ENCODE measurements at places on chromosomes 3 and 15. TPM values are rescaled to one million over a fixed set of nuclear protein-coding genes. Genes with fewer than 3 reads are reported as not detected.
A peak's percentile ranks its signal among the peaks of the same experiment; 100 is the strongest.

SPINT1 gene
- 13.0 TPM for total RNA-seq

TMEM207 gene
- total RNA-seq, result not detected

CEMIP gene
- total RNA-seq, result 2.9 TPM

GRCh38 chr3:106813742-106814141 lies 563.5 kb upstream of the CCDC54 start:
- H3K27ac ChIP-seq, result no peak overlapping the region
- no peaks in the 10 kb centered on the region for H3K36me3 ChIP-seq
- DNase-seq, result no peak
- no peaks in the 10 kb centered on the region for H3K27me3 ChIP-seq
- no peak overlapping the region for H3K4me3 ChIP-seq

DNA sequence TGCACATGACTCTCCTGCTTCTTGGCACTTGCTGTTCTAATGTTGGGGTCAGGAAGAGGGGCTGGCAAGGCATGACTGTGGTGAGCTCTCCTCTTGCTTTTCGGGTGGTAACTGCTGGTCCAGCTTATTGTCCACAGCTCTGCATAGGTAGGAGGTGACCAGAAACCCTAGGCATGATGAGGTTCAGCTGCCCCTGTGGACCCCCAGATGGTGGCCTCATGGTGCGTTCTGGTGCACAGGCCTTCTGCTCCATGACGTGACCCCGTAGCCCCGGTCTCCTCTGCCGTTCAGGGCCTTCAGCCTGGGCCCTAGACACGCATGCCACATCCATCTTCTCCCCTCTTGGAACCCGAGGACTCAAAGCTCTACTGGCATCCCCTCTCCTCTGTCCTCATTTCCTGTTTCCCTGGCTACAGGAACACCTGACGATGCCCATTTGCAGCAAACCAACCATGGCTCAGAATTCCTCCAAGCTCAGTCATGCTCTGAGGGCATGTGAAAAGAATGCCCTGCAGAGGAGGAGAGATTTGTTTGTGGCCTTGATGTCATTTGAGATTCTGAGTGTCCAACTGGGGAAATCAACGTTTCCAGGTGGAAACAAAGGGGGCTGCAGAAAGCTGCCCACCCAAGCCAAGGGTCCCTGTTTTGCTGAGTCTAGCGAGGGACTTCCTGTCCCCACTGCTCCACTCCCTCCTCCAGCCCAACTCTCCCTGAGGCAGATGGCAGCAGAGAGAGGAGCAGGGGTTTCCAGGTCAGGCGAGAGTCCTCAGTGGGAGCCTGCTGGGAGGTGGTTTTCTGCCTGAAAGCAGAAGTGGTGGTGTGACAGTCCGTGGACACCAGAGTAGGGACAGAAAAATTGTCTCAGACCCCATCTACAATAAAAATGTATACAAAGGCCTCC lies 198.7 kb upstream of the LYSMD4 start:
- no peaks in the 10 kb centered on the region for H3K4me1 ChIP-seq
- no peak overlapping the region for H3K27ac ChIP-seq
- no peak overlapping the region for H3K4me3 ChIP-seq
- H3K36me3 ChIP-seq, result no peaks in the 10 kb centered on the region
- no peaks in the 10 kb centered on the region for H3K27me3 ChIP-seq
- no peak for DNase-seq

DNA sequence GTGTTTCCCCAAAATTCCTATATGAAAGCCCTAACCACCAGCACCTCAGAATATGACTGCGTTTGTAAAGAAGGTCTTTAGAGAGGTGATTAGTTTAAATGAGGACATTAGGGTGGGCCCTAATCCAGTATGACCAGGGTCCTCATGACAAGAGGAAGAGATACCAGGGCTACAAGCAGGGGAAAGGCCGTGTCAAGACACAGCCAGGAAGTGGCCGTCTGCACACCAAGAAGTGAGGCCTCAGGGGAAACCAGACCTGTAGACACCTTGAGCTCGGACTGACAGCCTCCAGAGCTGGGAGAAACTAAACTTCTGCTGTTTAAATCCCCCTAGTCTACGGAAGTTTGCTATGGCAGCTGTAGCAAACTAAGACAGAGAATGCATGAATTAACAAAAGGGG lies 14.2 kb downstream of the KIF7 start:
- H3K27ac ChIP-seq, result no peak overlapping the region
- H3K36me3 ChIP-seq, result no peaks in the 10 kb centered on the region
- H3K4me3 ChIP-seq, result no peak overlapping the region
- H3K4me1 ChIP-seq, result no peaks in the 10 kb centered on the region

DNA sequence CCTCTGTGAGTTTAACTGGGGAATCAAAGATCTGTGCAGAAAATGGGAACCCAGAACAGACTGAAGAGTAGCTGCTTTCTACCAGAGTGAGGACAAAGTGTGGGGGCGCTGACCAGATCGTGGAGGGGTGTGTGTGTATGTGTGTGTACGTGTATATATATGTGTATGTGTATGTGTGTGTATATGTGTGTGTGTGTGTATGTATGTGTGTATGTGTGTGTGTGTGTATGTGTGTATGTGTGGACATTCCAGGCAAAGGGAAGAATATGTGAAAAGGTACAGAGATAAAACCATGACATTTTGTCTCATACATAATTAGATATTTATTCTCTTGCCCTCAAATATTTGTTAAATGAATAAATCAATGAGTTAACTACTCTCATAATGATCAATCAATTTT lies 54.9 kb upstream of the DPPA4 start:
- no peak for DNase-seq
- H3K4me1 ChIP-seq, result no peaks in the 10 kb centered on the region
- H3K4me3 ChIP-seq, result no peak overlapping the region
- H3K27me3 ChIP-seq, result no peaks in the 10 kb centered on the region
- no peak overlapping the region for H3K27ac ChIP-seq
- no peaks in the 10 kb centered on the region for H3K36me3 ChIP-seq

DNA sequence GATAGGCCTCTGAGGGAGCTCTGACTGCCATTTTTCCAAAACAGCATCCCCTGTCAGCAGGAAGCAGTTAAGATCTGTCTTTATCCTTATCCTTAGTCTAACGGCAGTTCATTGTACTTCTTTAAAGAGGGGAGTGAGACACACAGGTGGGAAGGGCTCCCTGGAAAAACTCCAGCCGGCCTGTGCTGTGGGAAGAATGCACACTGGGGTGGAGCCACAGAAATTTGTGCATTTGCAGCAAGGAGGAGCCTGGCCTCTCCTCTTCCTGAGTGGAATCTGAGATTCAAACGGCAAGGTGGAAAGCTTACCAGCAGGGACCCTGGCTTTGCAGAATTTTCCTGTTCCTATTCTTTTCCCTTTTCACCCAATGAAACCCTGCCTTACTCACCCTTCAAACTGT lies 1209.4 kb downstream of the ROBO2 start:
- H3K4me1 ChIP-seq, result no peaks in the 10 kb centered on the region
- H3K27me3 ChIP-seq, result no peaks in the 10 kb centered on the region
- no peak overlapping the region for H3K4me3 ChIP-seq
- no peak overlapping the region for H3K27ac ChIP-seq
- no peaks in the 10 kb centered on the region for H3K36me3 ChIP-seq

DNA sequence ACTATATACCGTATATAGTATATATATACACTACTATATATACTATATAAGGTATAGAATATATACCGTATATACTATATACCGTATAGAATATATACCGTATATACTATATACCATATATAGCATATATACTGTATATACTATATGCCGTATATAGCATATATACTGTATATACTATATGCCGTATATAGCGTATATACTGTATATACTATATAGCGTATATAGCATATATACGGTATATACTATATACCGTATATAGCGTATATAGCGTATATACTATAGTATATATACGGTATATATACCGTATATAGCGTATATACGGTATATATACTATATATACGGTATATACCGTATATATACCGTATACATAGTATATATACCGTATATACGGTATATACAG lies 22.6 kb upstream of the HDGFL3 start:
- H3K36me3 ChIP-seq, result no peaks in the 10 kb centered on the region
- no peaks in the 10 kb centered on the region for H3K27me3 ChIP-seq
- no peak overlapping the region for H3K27ac ChIP-seq
- no peaks in the 10 kb centered on the region for H3K4me1 ChIP-seq
- no peak for DNase-seq

DNA sequence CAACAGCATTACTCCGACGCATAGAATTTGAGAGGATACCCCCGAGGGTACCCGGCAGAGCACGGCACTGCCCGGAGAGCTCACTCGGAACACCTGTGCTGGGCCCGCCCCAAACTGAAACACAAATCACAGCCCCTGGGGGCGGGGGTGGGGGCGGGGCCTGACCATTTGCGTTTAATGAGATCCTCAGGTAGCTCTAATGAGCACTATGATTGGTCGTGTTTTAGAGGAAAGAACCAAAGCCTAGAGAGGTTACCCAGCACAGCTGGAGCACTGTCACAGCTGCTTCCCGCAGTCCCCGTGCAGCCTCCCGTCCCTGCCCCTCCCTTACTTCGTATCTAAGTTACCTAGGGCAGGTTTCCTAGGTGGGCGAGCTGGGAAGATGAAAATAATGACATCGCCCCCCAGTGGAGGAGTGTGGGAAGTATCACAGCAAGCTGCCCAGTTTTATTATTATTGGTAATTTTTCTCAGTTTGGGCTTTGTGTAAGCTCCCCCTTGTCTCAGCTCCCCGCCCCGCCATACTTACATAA lies 187.1 kb downstream of the PDE8A start:
- peak overlapping the region; percentile 32 for H3K4me3 ChIP-seq
- no peak overlapping the region for H3K27ac ChIP-seq
- no peak for DNase-seq

GRCh38 chr15:91584895-91585294 lies 268.6 kb upstream of the SLCO3A1 start:
- no peak overlapping the region for H3K4me3 ChIP-seq
- no peak for DNase-seq
- H3K27me3 ChIP-seq, result no peaks in the 10 kb centered on the region
- H3K4me1 ChIP-seq, result no peaks in the 10 kb centered on the region

DNA sequence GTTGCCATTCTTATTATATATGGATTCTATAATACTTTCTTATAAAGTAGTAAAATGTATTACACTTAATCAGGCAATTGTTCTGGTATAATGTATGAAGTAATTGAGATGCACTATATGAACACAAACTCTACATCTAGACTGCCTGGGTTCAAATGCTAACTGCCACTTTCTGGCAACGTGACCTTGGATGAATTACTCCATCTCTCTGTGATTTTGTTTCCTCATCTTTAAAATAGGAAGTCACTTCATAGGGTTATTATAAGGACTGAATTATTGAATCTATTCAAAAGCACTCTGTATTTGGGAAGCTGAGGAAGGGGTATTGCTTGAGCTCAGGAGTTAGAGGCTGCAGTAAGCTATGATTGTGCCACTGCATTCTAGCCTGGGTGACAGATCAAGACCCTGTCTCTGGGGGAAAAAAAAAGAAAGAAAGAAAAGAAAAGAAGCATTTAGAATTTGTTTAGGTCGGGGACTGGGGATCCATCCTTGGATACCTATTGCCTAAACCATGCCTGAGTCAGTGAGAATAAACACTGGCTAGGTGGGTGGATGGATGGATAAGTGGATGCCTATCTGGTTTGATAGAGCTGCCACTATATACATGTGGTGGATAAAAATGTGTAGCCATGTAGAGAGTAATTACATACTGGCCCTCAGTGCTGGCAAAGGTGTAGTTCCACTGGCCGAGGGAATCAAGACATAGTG lies 2.5 kb downstream of the TM4SF1 start:
- no peak for DNase-seq
- peak overlapping the region; percentile 75 for H3K27ac ChIP-seq
- peaks cover 36% of the 10 kb centered on the region for H3K36me3 ChIP-seq
- peak overlapping the region; percentile 55 for H3K4me3 ChIP-seq
- peaks cover 36% of the 10 kb centered on the region for H3K4me1 ChIP-seq
- H3K27me3 ChIP-seq, result no peaks in the 10 kb centered on the region

DNA sequence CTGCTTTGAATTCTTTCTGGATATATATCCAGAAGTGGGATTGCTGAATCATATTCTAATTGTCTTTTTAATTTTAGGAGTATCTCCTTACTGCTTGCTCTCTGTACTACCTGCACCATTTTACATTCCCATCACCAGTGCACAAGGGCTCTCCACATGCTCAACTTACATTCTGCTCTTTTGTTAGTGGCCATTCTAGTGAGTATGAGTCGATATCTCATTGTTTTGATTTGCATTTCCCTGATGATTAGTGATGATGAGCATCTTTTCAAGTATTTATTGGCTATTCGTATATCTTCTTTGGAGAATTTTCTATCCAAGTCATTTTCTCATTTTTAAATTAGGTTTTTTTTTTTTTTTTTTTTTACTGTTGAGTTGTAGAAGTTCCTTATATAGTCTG lies 29.5 kb downstream of the PFN2 start:
- H3K27ac ChIP-seq, result no peak overlapping the region
- no peaks in the 10 kb centered on the region for H3K27me3 ChIP-seq
- no peak overlapping the region for H3K4me3 ChIP-seq
- no peak for DNase-seq

DNA sequence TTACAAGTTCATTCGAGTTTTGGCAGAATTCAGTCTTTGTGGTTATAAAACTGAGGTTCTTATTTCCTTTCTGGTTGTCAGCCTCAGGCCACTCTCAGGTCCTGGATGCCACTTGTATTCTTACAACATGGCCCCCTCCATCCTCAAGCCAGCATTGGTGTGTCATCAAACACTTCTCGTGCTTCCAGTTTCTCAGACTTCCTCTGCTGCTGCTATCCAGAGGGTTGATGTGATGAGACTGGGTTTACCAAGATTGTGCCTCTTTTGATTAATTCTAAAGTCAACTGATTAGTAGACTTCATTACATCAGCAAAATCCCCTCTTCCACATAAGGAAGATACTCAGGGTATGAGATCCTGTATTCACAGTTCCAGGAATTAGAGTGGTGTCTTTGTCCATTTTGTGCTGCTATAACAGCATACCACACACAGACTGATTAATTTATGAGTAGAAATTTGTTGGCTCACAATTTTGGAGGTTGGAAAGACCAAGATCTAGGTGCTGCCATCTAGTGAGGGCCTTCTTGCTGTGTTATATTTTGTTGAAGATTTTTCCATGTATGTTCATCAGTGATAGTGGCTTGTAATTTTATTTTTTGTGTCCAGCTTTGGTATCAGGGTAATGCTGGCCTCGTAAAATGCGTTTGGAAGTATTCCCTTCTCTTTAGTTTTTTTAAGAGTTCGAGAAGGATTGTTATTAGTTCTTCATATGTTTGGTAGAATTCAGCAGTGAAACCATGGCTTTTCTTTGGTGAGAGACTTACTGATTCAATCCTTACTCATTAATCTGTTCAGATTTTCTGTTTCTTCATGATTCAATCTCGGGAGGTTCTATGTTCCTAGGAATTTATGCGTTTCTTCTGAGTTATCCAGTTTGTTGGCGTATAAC lies 11.1 kb downstream of the LRCH3 start:
- no peak overlapping the region for H3K27ac ChIP-seq
- no peaks in the 10 kb centered on the region for H3K36me3 ChIP-seq
- DNase-seq, result no peak
- H3K27me3 ChIP-seq, result no peaks in the 10 kb centered on the region
- peaks cover 24% of the 10 kb centered on the region for H3K4me1 ChIP-seq

Measured in right atrium auricular region (tissue), 2 donors.